Activated T-cell treated with anti-CD3 and anti-CD28 coated beads for 24 hours (primary cell): ENCODE measurements at places on chromosomes 12 and 14.

GRCh38 chr14:79412822-79413221, 798.5 kb downstream of the DIO2 start:
- no peak for DNase-seq

- no peak for DNase-seq
Measured at GRCh38 chr12:100567945-100568344, 5.5 kb upstream of the GAS2L3 start.

DNA sequence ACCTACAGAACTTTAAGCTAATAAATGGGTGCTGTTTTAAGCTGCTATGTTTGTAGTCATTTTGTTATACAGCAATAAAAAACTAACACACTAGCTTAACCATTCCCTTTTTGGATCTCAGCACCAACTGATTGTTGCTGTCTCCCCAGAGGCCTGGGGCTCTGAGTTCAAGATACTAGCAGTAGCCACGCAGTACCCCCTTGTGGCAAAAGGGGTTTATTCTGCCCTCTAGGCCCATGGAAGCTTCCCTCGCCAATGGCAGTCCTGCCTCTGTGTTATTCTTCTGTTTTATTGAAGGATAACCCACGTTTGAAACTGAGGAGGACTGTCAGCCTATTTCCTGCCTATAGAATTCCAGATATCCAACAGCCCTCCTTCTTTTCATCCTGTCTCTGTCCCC, 455.3 kb upstream of the ATP2B1 start:
- DNase-seq = no peak

GRCh38 chr14:69281450-69282169, 21.7 kb downstream of the GALNT16 start:
- no peak for DNase-seq

DNA sequence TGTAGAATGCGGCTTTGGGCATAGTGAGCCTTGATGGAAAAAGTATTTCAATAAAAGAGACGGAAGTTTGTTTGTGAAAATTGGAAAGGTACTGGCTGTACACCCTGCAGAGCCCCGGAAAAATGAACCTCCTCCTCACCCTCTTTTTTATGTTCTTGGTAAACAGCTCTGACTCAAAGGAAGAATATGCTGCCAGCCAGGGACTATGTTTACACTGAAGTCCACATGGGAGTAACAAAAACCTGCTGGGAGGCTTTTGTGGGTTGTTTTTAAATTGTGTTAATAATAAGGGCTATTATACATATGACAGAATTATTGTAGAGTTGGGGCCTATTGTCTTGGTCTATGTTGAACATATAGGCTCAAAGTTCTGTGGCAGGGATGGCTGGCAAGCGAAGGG, 70.7 kb downstream of the TTC8 start:
- DNase-seq = no peak

DNA sequence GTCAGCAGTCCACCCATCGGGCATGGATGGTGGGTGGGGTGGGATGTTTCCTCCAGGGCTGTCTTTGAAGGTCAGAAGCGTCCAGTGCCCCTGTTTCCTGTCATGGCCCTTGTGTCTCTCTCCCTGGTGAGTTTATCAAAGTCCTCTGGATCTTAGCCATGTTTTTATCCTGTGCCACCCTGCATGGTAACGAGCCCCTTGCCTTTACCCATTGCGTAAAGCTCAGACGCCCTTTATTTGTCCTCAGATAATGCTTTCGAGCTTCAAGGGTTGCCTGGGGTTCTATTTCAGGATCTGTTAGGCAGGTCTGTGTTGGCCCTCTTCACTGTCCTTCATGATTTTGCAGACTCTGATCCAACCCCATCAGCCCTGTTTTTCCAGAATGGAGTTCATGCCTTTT, 172.9 kb downstream of the TSPAN9 start:
- DNase-seq = no peak

- DNase-seq = no peak
Measured at GRCh38 chr14:37932481-37932880, 275.2 kb upstream of the SSTR1 start.

DNA sequence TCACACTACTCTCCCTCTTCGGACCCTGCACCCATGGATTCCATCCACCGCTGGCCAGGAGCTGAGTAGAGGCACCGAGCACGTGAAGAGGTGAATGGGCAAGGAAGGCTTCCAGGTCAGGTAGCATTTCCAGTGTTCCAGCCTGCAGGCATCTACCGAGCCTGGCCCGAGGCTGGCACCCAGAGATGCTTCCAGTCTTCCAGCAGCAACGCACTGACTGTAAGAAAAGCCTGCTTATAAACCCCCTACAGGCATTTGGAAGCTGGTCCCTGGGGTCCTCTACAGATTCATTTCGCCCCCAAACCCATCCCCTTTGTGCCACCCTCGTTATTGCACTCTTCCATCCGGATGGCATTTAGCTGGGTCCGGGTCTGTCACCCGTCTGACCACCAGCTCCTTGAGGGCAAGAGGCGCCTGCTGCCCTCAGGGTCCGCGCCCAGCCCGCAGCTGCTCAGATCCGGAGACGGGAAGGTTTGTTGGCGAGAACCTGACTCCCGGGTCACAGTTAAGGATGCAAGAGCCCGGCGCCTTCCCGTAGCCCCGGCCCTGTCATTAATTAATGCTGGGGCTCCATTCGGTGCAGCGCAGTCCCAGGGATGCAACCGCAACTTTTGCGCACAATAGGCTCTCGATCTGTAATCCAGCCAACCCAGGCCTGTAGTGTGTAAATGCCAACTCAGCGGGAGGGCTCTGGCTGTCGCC, 614 bp upstream of the MARK3 start:
- DNase-seq = no peak

DNA sequence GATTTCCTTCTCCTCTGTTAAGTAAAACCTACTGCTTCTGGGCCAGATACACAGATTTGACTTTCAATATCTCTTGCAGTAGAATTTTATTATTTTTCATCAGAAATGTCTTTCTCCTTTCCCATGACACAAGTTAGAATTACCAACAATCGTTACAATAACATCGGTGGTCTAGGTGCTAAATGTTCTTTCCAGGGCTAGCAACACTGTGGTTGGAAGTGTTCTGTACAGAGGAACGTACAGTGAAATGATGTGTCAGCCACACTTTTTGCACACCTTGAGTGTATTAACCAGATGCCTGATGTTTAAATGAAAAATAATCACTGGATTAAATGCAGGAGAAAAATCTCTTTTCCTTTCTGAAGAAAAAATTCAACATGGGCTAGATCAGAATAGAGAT, 27.7 kb upstream of the KLRD1 start:
- DNase-seq = no peak
